Retina (tissue), 1 donor: ENCODE measurements at places on chromosomes 7 and 10.

DNA sequence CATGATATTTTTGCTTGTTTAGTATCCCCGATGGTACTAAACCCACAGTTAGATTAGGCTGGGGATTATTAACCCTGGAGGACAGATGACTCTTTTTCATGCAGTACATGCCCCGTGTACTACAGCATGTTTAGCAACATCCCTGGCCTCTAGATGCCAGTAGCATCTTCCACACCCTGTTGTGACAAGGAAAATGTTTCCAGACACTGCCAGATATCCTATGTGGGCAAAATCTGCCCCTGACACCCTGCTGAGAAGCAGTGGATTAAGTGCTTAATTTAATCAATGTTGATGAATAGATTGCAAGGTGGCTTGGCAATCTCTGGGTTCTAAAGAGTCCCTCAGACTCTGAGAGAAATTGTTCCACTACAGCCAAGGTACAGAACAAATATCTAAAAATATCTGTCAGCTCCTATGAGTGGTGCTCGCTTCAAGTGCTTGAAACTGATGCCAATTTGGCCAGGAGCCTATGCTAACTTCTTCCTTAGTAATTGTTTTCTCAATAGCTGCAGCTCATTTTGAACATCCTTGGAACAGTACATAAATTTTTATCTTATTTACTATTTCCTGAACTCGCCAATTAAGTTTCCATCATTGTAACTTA, 247.0 kb downstream of the SORCS1 start:
- DNase-seq: no peak

- no peak for DNase-seq
These were observed 103.3 kb downstream of the DNMBP start for GRCh38 chr10:99906470-99906869.

GRCh38 chr10:131874991-131875451, 25.8 kb upstream of the PPP2R2D start:
- DNase-seq: peak; percentile 92

GRCh38 chr10:108393089-108393488, 1228.6 kb upstream of the SORCS1 start:
- DNase-seq: no peak

GRCh38 chr10:6009961-6010360, 32.6 kb upstream of the IL15RA start:
- no peak for DNase-seq

DNA sequence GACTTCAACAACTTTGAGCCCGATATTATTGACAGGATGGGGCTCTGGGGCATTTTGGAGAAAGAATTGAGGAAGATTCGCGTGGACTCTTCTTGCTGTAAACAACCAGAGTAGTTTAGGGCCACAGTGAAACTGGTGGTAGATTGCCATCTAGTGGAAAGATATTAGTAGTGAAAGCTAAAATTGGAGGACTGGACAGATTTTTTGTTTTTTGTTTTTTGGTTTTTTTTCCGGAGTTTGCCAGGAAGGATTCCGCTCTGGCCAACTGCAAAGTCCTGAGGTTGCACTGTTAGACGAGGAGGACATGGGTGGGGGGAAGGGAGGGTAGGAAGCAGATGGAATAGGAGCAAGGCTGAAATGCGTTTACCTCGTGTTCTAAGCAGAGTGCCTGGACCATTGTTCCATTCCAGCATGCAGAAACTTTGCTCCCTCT, 11.7 kb downstream of the NOBOX start:
- peak; percentile 63 for DNase-seq
